ENCODE measurements at places on chromosomes 6 and 20. TPM values are rescaled to one million over a fixed set of nuclear protein-coding genes. Genes with fewer than 3 reads are reported as not detected.

The HNF4A gene
- 0.27 TPM for total RNA-seq

The PDE10A gene
- 19.5 TPM for total RNA-seq

The SOX18 gene
- total RNA-seq = 5.5 TPM

The ALDH5A1 gene
- total RNA-seq = 2.8 TPM

The OR2B6 gene
- total RNA-seq = not detected

The ASCC3 gene
- total RNA-seq = 22.4 TPM

The RAET1L gene
- total RNA-seq = not detected

The LPA gene
- not detected for total RNA-seq
